Stimulated activated CD8-positive, alpha-beta memory T cell treated with anti-CD3 and anti-CD28 coated beads, Interleukin-15, amount 100 ng/mL, for 4 hours (primary cell): ENCODE measurements at places on chromosomes 1 and 21.

DNA sequence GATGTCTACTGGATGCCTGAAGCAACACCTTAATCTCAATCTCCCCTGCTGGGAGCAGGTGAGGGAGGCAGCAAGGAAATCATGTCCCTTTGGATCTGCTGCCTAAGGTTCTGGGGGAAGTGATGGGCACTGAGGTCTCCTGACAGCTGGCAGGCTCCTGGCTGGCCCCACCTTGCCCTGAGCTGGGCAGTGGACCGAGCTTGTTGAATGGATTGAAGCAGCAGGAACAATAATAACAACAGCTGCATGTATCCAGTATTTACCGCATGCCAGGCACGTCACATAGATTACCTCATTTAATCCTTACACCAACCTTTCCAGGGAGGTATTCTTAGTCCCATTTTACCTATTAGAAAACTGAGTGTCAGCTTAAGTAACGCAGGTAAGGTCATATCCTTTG is 133.9 kb downstream of the PLXNA2 start:
- DNase-seq = no peak

DNA sequence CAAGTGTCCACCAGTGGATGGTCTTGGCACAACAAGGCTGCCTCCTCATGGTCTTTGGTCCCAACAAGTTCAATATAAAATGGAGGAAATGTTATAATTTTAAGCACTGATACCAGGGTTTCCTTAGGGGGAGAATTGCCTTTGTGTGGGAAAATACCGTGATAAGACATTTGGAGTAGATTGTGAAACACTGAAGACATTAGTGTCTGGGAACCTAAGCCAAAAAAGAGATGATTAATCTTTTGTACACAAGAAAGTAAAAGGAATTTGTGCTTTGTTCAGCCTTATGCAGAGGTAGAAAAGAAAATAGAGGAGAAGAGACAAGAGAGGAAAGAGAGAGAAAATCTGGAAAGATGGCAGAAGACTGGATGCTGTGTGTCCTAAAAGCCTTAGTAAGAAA is 36.1 kb downstream of the ST6GALNAC3 start:
- DNase-seq = no peak

GRCh38 chr1:167223144-167224103 is 2.7 kb downstream of the POU2F1 start:
- no peak for DNase-seq

GRCh38 chr1:198867182-198867581 is 228.3 kb downstream of the PTPRC start:
- no peak for DNase-seq

- DNase-seq = no peak
These were observed 150.2 kb downstream of the CAMTA1 start for GRCh38 chr1:6935361-6935883.

- no peak for DNase-seq
These were observed 168.8 kb downstream of the GABPA start for GRCh38 chr21:25903607-25904006.

- no peak for DNase-seq
These were observed 1.1 kb downstream of the COX20 start for GRCh38 chr1:244836584-244836983.

DNA sequence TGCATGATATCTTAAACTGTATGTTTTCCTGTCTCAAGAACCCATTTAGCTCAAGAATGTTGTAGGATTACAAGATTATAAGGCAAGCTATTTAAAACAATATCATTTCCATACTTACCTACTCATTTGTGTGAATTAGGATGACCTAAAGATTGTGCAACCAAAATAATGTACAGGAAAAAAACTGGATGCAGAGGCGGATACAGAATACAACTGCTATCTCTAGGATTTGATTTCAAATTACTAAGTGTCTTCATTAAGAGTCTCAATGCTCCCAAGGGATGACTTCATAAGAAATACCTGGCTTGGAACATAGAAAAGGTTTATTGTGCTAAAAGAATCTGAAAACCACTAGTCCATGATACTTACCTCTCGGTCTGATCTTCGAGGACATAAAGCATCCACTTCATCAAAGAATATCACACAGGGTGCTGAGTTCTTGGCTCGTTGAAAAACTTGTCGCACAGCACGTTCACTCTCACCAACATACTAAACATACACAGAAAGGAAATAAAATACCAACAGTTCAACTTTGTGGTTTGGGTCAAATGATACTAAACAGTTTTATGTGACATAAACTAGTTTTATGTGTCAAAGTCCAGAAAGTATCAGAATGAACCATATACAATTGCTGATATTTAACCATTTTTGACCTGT is 54.9 kb downstream of the NVL start:
- no peak for DNase-seq

DNA sequence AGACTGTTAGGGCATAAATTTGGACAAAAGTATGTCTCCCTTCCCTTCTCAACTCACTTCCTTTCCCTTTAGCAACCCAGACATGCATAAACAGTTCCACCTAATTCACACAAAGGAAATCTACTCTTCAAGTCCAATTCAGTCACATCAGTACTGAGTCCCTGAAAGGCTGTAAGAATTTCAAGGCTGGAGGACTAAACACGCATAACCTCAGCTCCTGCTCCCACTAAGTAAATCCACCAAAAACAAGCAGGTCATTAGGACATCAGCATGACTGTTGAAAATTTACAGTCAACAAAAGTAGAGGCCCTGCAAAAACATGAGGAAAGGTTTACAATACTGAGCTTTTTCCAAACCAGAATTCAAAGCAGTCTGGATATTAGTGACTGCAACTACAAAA is 18.4 kb downstream of the SETD4 start:
- no peak for DNase-seq

GRCh38 chr21:42629933-42630589 is 23.4 kb upstream of the PDE9A start:
- no peak for DNase-seq

DNA sequence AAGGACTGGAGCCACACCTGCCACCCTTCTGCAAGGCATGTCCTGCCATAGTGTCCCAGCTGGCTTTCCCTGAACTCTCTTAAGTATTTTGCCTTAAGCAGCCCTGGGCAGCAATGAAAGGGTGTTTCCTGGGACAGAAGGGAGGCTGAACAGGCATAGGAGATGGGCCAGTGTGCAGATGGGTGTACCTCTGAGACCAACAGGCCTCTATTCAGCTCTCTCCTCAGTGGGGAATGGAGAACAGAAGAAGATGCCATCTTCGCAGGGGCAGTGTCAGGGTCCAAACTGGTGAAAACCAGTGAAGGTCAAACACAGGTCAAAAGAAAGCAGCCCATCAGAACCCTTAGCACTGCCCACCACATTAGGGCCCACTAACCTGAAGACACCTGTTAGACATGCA is 53.2 kb downstream of the FAM78B start:
- DNase-seq = no peak

DNA sequence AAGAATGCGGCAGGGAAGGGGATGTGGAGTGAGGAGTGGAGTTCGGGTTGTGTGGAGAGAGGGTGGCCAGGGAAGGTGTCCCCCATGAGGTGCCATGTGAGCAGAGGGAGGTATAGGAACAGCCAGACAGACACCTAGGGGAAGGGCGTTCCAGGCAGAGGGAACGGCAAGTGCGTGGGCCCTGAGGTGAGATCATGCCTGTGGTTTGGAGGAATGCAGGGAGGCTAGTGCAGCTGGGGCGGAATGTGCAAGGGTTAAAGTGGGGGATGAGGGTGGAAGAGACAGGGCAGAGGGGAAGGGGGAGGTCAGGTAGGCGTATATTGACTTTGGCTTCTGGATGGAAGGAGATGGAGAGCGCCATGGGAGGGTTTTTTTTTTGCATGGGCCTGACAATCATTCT is 31.6 kb upstream of the PADI6 start:
- no peak for DNase-seq

GRCh38 chr1:115732316-115732715 is 36.2 kb downstream of the CASQ2 start:
- no peak for DNase-seq

DNA sequence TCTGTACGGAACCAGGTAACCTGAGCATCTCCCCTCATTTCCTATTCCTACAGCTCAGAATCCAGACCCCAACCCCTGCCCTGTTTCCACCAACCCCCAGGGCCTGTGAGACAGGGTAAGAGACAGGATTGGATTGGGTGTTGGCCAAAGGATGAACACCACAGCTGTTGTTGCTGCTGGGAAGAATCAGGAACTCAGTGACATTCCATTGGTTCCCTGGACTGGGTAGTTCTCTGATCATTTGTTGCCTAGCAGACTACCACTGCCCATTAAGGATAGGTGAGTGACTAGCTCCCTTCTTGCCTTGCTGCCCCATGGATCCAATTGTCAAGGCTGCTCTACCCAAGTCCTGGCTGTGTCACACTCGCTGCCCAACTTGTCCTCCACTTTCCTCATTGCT is 10.0 kb downstream of the NCSTN start:
- DNase-seq = no peak

GRCh38 chr1:239795304-239795703 is 296.4 kb upstream of the FMN2 start:
- DNase-seq = no peak

GRCh38 chr21:41753006-41753898 is 13.6 kb downstream of the RIPK4 start:
- DNase-seq = no peak

GRCh38 chr21:17987382-17988101 is 168.4 kb upstream of the C21orf91 start:
- DNase-seq = no peak

- no peak for DNase-seq
These were observed 156.7 kb downstream of the SYT2 start for GRCh38 chr1:202553560-202554038.

- no peak for DNase-seq
These were observed 82.3 kb upstream of the IFFO2 start for GRCh38 chr1:19038732-19039131.

- no peak for DNase-seq
These were observed 207.0 kb downstream of the TNR start for GRCh38 chr1:175536369-175536768.
